ENCODE measurements at places on chromosomes 11 and 22.
A peak's percentile ranks its signal among the peaks of the same experiment; 100 is the strongest.

DNA sequence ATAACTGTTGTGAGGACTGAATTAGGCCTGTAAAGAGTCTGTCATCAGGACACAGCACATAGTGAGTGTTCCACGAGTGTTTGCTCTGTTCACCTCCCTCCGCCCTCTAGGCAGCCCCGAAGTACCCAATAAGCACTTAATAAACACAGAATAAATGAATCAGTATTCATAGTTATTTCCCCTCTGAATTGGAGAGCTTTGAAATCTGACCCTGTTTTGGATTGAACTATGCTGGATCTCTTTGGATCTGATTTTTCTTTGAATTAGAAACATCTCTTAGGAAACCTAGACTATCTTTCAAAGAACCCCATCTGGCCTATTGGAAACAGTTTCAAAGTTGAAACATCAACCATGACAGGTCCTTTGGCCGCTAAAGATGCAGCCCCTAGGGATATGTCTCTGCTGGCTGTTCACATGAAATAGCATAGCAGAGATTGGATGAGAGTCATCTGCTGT, 615.5 kb downstream of the NTM start:
- no peak for DNase-seq

DNA sequence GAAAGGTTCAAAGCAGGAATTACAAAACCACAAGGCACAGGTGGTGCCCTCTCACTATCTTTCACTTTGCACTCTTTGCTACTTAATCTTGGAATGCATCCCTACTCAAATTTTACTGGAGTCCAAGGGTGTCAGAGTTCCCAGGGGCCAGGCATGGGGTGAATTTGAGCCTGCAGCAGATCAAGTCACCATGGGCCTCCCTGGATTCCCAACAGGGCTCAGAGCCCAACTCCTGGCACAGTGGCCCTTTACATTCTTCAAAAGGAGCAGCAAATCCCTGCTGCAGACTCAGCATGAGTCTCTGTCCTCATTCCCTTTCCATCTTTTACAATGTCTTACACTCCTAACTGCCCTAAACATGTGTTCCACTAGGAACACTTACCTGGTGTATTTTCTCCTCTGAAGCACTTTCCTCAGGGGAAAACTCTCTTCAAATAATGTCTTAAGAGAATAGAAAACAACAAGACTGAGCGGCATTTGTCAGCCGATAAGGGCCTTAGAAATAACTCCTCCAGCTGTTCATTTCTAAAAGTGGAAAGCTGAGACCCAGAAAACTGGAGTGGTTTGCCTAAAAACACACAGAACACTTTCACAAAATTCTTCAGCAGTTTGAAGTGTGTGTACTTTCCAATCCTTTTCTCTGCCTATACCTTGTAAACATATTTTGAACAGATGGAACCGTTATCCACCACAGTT, 596.0 kb downstream of the INSC start:
- DNase-seq = no peak

DNA sequence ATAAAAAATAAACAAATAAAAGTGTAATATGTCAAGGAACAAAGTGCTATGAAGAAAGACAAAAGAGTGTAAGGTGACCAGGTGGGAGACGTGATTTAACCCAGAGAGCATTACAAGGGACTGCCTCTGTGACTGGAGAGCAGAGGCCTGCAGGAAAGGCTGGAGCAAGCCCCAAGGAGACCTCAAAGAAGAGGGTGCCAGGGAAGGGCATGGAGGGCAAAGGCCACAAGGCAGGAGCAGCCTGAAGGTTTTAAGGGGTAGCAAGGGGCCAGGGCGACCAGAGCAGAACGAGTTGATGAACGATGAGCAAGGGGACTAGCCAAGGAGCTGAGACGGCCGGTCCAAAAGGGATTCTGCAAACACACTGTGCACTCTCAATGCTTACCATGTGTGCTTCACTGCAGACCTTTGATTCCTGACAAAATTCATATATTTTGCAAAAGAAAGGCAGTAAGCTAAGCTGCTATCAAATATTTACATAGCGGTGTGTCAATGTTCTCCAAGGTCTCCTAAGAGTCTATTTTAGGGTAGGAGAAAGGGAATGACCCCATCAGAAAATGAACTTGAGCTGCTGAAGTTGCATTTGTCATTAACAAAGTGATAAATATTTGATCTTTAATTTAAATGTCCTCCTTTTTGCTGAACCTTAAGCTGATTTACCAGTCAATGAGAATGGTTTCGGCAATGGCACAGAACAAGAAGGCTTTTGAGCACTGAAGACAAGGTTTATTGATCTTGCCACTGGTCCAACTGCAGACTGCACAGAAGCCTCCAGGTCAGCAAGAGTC, 50.5 kb downstream of the SMCO4 start:
- no peak for DNase-seq

DNA sequence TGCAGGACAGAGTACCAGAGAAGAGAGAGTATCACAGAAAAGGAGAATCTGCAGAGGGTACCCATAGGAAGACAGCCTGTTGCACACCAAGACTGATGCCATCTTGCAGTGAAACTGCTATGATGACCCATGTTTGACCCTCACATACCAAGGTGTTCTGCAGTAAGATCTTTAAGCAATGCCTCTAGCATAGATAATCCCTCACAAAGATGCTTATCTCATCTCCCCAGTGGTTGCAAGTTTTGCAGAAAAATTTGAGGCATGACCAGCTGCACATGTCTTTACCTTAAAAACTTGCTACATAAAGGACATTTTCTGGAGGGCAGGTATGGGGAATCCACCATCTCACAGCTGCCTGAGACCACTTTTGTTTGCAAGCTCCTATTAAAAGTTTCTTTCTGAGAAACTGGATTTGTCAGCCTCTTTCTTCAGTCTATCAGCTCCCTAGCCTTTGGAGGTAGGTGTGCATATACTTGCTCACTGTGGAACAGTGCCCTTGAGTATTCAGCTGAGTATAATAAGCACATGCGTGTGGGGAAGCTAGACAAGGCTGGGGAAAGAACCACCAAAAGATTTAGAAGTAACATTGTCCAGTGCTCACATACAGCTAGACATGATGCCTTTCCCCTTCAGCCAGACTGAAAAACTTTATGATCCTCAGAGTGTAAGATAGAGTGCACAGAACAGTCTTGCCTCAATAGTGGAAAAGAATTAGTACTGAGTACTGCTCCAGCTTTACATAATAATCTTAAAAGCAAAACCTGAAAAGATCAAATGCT, 100.3 kb upstream of the TEAD1 start:
- no peak for DNase-seq

GRCh38 chr22:43789452-43789851, 22.7 kb downstream of the EFCAB6 start:
- DNase-seq = no peak

DNA sequence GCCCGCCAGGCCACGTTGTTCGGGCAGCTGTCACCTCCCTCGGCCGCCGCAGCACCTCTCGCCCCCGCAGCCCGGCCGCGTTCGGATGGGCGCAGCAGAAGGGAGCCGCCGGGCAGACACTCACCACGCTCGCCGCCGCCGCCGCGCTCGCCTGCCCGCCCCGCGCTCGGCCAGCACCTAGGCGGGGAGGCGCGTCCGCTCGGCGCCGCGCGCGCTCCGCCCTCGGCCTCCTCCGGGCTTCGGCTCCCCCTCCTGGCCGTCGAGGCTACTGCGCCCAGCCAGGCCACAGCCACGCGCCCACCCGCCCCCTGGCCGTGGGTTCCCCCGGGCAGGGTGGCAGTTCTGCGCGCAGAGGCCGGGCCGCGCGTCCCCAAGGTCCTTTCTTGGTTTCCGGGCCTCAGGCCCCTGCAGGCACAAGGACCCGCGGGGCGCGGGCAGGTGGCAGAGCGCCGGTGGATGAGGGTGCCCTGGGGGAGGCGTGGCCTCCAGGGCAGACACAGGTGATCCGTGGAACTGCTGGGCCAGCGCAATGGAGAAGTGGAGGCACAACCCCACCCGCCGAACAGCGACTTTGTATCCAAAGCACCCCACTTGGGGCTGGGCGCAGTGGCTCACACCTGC, at the start of gene SLC25A22:
Gene SLC25A22 (minus strand): TSS at position 189 of the 621 bp plus-strand sequence. CDS start 3,275 bp downstream, outside the sequence.
- peak; percentile 61 for DNase-seq

DNA sequence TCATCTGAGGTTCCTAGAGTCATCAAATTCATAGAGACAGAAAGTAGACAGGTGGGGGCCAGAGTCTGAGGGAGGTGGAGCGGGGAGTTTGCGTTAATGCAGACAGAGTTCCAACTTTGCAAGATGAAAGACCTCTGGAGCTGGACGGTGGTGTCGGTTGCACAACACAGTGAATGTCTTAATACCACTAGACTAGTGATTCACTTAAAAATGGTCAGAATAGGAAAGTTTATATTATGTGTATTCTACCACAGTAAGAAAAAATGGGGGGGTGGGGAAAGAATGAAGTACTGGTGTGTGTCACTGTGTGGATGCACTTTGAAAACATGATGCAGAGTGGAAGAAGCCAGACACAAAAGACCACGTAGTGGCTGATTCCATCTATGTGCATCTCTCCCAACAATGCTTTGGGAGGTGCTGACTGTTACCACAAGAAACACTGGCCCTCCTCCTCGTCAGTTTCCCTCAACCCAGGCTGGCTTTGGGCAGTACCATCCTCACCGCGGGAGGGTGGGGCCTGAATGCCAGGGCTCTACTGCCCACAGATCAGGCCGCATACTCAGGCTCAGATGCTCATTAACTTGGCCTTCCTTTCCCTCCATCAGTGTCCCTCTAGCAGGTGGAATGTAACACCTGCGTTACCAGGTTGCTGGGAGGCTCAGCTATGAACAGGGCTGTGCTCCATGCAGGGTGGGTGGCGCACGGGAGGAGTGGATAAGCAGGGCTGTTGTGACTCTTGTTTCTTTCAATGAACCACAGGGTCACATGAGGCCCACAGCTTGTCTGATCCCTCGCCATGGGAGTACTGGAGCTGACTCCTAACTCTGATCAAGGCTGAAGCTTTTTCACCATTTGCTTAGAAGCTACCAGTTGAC, 297.0 kb downstream of the CTTN start:
- DNase-seq = no peak

DNA sequence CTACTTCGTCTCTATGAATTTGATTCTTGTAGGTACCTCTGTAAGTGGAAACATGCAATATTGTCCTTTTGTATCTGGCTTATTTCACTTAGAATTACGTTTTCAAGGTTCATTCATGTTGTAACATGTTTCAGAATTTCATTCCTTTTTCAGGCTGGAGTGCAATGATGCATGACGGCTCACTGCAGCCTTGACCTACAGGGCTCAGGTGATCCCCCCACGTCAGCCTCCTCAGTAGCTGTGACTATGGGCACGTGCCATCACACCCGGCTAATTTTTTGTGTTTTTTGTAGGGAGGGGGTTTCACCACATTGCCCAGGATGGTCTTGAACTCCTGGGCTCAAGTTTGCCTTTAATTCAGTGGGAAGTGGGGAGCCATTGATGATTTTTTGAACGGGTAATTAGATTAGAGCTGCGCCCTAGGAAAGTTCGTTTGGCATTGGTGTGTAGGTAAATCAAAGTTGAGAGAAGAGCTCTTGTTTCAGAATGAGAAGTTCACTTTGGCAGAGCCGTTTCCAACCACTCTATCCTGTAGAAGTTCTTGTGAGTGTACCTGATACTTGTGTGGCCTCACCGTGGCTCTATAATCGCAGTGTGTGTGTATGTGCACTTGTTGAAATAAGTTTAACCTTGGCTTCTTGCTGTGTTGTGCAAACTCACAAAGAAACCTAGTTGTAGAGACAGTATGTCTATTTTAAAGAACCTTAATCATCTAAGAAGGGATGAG, 115.9 kb downstream of the NAV2 start:
- no peak for DNase-seq

GRCh38 chr11:93933230-93933629, 82.8 kb upstream of the VSTM5 start:
- DNase-seq = no peak

GRCh38 chr11:69306821-69307220, 12.9 kb downstream of the MYEOV start:
- no peak for DNase-seq

DNA sequence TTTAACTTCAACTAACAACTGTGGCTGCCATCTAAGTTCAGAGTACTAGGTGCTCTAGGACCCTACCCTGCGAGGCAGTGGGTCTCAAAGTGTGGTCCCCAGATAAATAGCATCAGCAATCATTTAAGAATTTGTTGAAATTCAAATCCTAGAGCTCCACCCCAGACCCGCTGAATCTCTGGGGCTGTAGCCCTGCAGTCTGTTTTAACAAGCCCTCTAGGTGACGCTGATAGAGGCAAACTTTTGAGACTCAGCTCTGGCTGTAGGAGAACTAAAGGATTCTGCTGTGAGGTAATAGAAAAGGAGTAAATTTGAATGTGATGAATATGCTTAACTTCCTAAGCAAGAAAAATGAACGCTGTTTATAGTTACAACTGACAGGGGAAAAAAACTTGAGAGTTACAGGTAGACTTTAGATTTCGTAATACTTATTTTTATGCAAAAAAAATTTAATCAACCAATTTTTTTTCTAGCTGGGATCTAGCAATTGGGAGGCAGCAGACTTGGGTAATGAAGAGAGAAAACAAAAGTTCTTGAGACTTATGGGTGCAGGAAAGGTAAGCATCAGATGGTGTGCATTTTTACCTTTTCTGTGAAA, 5.8 kb downstream of the C11orf58 start:
- no peak for DNase-seq

- no peak for DNase-seq
Measured at GRCh38 chr11:61730240-61730994, 22.0 kb upstream of the MYRF start.

- DNase-seq = no peak
Measured at GRCh38 chr11:129249351-129249750, 57.2 kb upstream of the ARHGAP32 start.

Measured in stimulated activated CD4-positive, alpha-beta T cell treated with anti-CD3 and anti-CD28 coated beads, TNF-alpha, amount 100 ng/mL, for 1 hour (primary cell).